Activated naive CD8-positive, alpha-beta T cell treated with anti-CD3 and anti-CD28 coated beads, Interleukin-2, amount 50 U/mL, for 24 hours (primary cell): ENCODE measurements at places on chromosomes 5 and 9.

- DNase-seq: no peak
- H3K27me3 ChIP-seq: no peaks in the 10 kb centered on the region
- no peaks in the 10 kb centered on the region for H3K36me3 ChIP-seq
- no peak overlapping the region for H3K4me3 ChIP-seq
- H3K4me1 ChIP-seq: no peaks in the 10 kb centered on the region
- no peak overlapping the region for H3K27ac ChIP-seq
Observed at GRCh38 chr5:167793700-167794099, 497.7 kb upstream of the WWC1 start.

DNA sequence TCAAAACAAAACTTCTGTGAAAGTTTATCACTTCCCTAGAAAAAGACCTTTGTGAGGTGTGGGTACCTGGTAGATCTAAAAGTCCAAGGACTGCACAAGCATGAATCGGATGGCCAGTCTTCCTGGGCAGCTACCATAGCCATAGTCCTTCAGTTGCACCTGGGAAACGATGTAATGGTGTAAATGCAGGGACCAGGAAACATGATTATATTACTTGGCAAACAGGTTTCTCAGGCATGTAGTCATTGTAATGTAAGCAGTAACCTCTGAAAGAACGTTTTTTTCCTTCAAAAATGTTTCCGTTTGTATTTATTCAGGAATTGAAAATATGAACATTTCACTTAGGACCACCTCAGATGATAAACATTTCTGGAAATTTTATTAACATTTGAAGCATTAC is 433.4 kb downstream of the DTWD2 start:
- H3K4me3 ChIP-seq: no peak overlapping the region
- no peak for DNase-seq
- H3K36me3 ChIP-seq: no peaks in the 10 kb centered on the region
- no peaks in the 10 kb centered on the region for H3K27me3 ChIP-seq
- H3K4me1 ChIP-seq: no peaks in the 10 kb centered on the region

DNA sequence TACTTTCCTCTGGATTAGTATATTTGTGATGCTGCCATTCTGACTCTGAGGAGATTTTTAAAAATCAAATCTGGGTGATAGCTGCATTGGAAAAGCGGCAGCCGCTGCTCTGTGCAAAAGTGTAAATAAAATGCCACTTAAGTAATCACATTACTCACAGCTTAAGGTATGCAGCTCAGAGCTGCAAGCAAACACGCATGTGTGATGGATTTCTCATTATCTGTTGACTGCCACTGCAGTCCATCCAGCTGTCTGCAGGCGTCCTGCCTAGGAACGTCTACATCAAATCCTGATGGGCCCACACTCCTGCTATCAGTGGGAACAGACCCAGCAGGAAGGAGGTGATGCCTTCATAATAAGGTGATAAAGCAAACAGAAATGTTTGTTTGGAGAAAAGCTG is 216.9 kb downstream of the SPOCK1 start:
- H3K4me1 ChIP-seq: no peaks in the 10 kb centered on the region
- DNase-seq: no peak
- no peak overlapping the region for H3K27ac ChIP-seq
- no peaks in the 10 kb centered on the region for H3K36me3 ChIP-seq

GRCh38 chr9:13992138-13993088 is 321.5 kb downstream of the NFIB start:
- no peaks in the 10 kb centered on the region for H3K36me3 ChIP-seq
- H3K4me1 ChIP-seq: no peaks in the 10 kb centered on the region
- H3K4me3 ChIP-seq: no peak overlapping the region
- H3K27me3 ChIP-seq: no peaks in the 10 kb centered on the region
- DNase-seq: no peak
- no peak overlapping the region for H3K27ac ChIP-seq

DNA sequence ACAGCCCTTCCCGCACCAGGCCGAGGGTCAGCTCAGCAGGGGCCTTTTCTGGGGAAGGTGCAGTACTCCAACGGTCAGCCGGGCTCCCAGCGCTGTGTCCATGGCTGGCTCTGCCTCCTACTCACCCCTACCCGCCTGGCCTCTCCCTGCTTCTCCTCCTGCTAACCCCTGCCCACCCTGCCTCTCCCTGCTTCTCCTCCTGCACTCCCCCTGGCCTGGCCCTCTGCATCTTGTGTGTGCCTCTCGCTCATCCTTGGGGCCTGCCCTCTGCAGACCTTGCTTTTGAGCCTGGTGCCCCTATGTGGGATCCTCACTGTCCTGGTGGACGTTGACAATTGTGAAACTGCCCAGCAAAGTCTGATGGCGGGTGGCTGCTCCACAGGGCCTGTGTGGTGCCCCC is 274.6 kb upstream of the IRX2 start:
- no peak for DNase-seq
- H3K4me3 ChIP-seq: no peak overlapping the region
- no peak overlapping the region for H3K27ac ChIP-seq
- no peaks in the 10 kb centered on the region for H3K27me3 ChIP-seq
- no peaks in the 10 kb centered on the region for H3K4me1 ChIP-seq
- no peaks in the 10 kb centered on the region for H3K36me3 ChIP-seq

GRCh38 chr5:54985301-54986268 is at the start of gene ESM1:
ESM1 (minus strand) TSS chr5:54985593; CDS start chr5:54985517, 76 bp downstream.
- H3K27ac ChIP-seq: no peak within 1 kb of the TSS
- H3K4me1 ChIP-seq: peaks cover 30% of the 10 kb centered on the region
- peaks cover 3% of the 10 kb centered on the region for H3K27me3 ChIP-seq
- no peaks in the 10 kb centered on the region for H3K36me3 ChIP-seq

DNA sequence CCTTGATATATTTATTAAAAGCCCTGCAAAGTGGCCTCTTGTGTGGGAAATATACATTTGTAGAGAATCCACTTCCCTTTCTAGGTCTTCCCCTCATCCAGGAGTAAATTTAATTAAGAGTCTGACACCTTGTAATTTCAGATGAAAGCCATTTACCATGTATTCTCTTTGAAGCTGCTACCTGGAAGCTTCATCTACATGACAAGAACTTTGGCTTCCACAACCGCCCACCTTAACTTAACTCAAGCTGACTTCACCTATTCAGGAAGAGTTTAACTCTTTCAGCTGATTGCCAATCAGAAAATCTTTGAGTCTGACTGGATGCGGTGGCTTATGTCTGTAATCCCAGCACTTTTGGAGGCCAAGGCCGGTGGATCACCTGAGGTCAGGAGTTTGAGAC is 899.9 kb downstream of the TAF11L14 start:
- no peaks in the 10 kb centered on the region for H3K4me1 ChIP-seq
- H3K27ac ChIP-seq: no peak overlapping the region
- H3K36me3 ChIP-seq: no peaks in the 10 kb centered on the region
- no peaks in the 10 kb centered on the region for H3K27me3 ChIP-seq
- no peak overlapping the region for H3K4me3 ChIP-seq
- no peak for DNase-seq

- H3K27me3 ChIP-seq: no peaks in the 10 kb centered on the region
- H3K4me1 ChIP-seq: peaks cover 26% of the 10 kb centered on the region
- peaks cover 8% of the 10 kb centered on the region for H3K36me3 ChIP-seq
- peak; percentile 53 for DNase-seq
Observed at GRCh38 chr5:52760695-52761366, 26.9 kb upstream of the ITGA1 start.

DNA sequence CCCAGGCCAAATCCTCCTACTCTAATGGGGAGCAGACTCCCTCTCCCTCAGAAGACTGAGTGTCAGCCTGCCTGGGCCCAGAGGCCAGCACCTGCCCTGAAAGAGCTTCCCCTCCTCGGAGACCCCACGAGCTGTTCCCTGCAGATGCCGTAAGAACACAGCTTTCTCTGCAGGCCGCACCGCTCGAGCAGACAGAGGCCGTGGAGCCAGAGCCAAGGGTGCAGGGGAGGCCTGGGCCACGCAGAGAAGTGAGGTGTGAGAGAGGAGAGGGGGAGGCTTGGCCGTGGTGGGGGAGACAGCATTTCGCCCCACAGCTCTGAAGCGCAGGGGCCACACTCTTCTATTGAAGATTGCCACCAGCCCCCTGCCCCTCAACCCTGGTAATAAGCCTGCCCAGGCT is 62.8 kb upstream of the GARNL3 start:
- peaks cover 1% of the 10 kb centered on the region for H3K27me3 ChIP-seq
- no peaks in the 10 kb centered on the region for H3K4me1 ChIP-seq
- DNase-seq: no peak
- H3K27ac ChIP-seq: no peak overlapping the region
- no peak overlapping the region for H3K4me3 ChIP-seq

- H3K27ac ChIP-seq: no peak overlapping the region
- DNase-seq: no peak
- H3K4me1 ChIP-seq: peaks cover 10% of the 10 kb centered on the region
- H3K4me3 ChIP-seq: no peak overlapping the region
Observed at GRCh38 chr9:126338945-126339344, 12.3 kb downstream of the MVB12B start.

- no peak overlapping the region for H3K4me3 ChIP-seq
- H3K36me3 ChIP-seq: no peaks in the 10 kb centered on the region
- no peak for DNase-seq
- no peaks in the 10 kb centered on the region for H3K4me1 ChIP-seq
Observed at GRCh38 chr5:158992037-158992740, 107.5 kb downstream of the EBF1 start.

- H3K4me3 ChIP-seq: no peak overlapping the region
- H3K27ac ChIP-seq: no peak overlapping the region
- H3K36me3 ChIP-seq: no peaks in the 10 kb centered on the region
- peaks cover 9% of the 10 kb centered on the region for H3K27me3 ChIP-seq
Observed at GRCh38 chr5:140576776-140577201, 12.2 kb downstream of the SLC35A4 start.

- H3K4me1 ChIP-seq: no peaks in the 10 kb centered on the region
- H3K27me3 ChIP-seq: peaks cover 18% of the 10 kb centered on the region
- no peak overlapping the region for H3K27ac ChIP-seq
- H3K4me3 ChIP-seq: no peak overlapping the region
- no peak for DNase-seq
Observed at GRCh38 chr9:76717613-76718012, 46.6 kb upstream of the PCA3 start.
